ENCODE measurements at places on chromosomes 5 and 9.

DNA sequence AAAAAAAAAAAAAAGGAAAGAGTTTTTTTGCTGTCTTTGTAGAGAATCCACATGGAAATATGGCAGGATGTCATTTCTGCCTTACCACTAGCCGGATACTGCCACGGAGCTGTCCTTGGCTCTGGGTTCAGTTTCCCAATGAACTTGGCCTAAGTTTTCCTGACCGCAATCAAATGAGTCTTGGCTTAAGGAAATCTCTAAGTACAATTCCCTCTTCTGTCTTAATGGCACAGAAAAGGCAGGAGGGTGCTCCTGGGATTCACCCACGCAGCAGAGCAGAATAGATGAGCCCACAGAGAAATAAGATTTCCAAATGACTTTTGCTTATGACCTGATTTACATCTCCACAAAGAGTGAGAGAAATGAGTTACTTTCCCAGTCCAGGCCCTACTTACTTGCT is 284.0 kb upstream of the VLDLR start:
- no peak for DNase-seq

DNA sequence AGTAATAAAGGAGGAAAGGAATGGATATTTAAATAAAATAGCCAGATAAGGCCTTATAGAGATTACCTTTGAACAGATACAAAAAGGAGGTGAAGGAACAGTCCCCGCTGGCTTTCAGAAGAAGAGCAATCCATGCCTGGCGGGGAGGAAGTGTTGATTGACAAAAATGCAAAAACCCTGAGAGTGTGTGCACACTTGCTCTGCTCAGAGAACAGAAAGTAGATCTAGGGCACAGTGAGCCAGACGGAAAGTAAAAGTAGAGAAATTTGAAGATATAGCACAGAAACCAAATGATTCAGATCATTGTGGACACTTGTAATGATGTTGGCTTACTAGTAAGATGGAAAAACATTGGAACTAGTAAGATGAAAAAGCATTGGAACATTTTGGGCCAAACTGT is 720.6 kb downstream of the PTPRD start:
- DNase-seq, result no peak

- no peak for DNase-seq
Observed at GRCh38 chr5:179204572-179204971, 140.7 kb downstream of the ADAMTS2 start.

DNA sequence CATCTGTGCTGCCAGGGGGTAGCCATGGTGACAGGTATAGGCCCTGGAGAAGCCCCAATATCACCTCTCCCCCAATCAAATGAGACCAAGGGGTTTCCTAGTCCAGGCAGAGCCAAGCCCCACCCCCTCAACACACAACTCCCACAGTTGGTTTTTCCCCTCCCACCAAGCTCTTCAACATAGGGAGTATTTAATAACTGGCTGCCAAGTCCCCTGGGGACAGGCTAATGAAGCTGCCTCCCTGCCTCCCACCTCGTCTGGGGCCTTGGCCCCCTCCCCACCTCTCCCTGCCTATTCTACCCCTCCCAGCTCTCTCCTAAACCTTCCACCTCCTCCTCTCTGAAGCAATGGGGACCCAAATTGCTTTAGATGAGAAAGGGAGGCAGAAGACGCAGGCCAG is 23.4 kb downstream of the CPLX2 start:
- DNase-seq, result no peak

GRCh38 chr9:4567601-4568000 is 77.3 kb downstream of the SLC1A1 start:
- DNase-seq, result no peak

DNA sequence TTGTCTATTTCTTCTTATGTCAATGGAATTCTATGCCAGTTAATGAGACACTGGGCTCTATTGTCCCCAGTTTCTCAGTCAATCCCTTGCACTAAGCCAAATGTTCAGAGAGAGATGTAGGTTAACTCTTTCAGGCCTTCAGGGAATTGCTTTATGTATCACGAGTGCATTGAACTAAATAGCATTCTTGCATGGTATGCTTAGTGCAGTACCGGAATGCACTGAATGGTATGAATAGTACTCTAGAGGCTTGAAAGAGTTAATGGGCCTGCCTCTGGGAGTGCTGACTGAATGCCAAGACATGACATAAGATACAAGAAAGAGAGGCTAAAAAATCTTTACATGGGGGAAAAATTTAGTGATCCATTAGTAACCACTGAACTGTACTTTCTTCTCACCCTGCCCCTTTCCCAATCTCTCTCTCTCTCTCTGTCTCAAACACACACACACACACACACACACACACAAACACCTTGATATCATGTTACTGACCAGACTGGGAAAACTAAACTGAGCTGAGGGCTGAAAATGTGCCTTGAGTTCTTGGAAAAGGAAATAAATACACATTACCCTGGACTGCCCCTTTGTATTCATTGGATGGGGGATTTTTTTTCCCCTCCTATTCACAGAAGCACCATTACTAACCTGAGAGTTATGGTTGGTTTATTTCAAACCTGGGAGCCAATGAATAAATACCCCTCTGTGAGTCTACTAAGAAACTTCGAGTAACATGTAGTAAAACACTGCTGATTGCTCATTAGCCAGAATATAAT is 35.4 kb upstream of the TMC1 start:
- DNase-seq, result peak; percentile 69

GRCh38 chr9:16627967-16628366 is 242.5 kb downstream of the BNC2 start:
- DNase-seq, result no peak

GRCh38 chr5:66134407-66134861 is 9.7 kb upstream of the SREK1 start:
- DNase-seq, result no peak

DNA sequence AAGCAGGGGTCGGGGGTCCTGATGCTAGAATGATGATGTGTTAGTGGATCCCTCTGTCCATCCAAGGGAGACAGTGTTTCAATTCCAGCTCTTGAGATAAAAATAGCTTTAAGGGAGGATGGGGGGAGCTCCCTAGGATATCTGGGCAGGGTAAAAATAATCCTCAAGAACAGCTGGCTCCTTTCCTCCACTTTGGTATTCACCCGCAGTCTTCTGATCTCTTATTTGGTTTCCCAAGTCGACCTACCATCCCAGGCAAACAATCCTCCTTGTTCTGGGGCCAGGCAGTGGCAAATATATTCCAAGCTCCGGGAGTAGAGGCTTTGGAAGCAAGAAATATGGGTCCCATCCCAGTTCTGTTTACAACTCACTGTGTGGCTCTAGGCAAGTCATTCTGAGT is 14.5 kb upstream of the COL27A1 start:
- DNase-seq, result no peak

- no peak for DNase-seq
Observed at GRCh38 chr9:121434969-121435368, 64.7 kb downstream of the GGTA1 start.

Measured in HAP-1 (cell line).